ENCODE measurements at places on chromosomes 16 and 17.

- no peak for DNase-seq
Measured at GRCh38 chr16:52581530-52581929, 34.6 kb upstream of the TOX3 start.

DNA sequence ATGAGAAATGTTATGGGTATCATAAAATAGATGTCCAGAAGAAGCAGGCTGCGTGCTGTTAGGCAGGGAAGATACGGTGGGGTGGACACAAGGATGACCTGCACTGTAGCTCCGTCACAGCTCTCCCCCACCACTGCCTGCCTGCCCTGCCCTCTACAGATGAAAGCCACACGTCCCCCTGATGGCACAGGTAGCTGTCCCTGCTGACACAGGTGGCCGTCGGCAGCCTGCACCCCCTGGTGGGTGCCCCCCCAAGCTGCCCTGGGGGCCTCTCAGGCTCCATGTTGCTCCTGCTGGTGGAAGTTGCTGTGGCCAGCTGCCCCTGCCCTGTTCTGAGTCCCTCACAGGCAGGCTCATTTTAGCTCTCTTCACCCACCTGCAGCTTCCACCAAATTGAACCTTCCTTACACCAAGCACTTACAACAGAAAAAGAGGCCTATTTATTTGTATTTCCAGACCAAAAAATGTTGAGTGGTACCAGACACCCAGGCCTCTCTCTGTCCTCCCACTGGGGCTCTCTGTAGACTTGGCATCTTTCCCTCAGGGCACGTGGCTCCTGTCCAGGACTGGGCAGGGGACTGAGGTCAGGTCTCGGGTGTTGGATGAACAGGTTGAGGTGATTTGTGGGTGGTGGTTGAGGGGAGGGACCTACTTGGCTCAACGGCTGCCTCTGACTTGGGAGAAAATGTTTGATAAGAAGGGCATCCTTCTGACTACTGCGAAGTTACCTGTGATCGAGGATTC is 50.1 kb upstream of the CACNG5 start:
- no peak for DNase-seq

DNA sequence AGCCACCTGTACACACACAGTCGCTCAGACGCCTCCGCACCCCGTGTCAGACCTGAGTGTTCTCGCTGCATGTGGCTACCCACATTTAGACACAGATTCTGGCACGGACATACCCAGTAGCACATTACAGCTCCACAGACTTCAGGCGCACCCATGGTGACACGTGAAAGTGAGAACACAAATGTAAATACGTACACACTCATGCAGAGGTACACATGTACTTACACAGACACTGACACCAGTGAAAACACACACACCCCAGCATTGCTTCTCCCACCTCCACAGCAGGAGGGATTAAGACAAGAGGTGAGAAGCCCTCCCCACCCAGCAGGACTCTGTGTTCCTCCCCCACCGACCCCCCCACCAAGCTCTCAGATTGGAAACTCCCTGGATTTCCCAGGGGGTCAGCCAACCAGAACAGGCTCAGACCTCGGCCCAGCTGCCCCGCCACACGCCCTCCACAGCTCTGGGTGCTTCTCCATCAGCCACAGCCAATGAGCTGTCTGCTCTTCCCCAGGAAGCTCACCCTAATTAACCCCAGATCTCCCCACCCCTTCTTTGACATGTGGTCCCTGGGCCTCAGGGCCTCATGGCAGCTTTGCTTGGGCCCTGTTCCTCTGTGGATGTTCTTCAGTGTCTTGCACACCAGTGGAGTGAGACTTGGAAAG is 5.3 kb upstream of the FOXN1 start:
- DNase-seq, result no peak

GRCh38 chr17:41176744-41177387 is 1.2 kb downstream of the KRTAP4-2 start:
- DNase-seq, result no peak

GRCh38 chr17:75872434-75873351 is 5.7 kb downstream of the TRIM47 start:
- no peak for DNase-seq

- DNase-seq, result no peak
Measured at GRCh38 chr17:38511150-38512108, 83.2 kb downstream of the ARHGAP23 start.

DNA sequence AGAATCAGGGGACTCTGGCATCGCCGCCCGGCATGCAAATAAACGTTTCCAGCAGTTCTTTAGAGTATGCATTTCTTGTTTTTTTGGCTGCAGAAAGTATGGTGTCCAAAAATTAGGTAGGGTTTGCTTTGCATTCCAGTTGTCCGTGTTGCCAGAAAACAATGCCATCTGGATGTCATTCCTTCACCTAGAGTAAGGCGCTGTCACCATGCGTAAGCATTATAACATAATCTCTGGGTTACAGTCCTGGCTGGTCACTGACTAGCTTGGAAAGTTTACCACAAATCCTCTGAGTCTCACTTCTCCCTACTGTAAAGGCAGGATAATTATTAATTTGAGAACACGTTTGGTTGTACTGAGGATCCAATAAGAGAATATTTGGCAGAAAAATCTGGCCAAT is 457.7 kb downstream of the XYLT1 start:
- DNase-seq, result no peak

DNA sequence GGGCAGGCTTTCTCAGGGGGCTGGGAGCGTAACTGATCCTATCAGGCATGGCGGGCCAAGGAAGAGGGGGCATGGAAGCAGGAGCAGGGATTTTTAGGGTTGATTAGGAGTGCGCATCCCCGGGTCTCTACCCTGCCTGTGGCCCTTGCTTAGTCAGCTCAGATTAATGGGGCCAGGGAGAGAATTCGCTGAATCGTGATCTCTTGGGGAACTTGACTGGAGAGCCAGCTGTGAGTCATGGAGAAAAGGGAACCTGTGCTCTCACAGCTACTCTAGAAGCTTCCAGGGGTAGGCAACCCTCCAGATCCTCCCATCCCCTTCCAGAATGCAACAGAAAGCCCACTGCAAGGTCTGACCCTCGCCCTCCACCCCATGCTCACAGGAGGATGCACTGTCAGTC is 3.6 kb downstream of the FOXN1 start:
- DNase-seq, result no peak

DNA sequence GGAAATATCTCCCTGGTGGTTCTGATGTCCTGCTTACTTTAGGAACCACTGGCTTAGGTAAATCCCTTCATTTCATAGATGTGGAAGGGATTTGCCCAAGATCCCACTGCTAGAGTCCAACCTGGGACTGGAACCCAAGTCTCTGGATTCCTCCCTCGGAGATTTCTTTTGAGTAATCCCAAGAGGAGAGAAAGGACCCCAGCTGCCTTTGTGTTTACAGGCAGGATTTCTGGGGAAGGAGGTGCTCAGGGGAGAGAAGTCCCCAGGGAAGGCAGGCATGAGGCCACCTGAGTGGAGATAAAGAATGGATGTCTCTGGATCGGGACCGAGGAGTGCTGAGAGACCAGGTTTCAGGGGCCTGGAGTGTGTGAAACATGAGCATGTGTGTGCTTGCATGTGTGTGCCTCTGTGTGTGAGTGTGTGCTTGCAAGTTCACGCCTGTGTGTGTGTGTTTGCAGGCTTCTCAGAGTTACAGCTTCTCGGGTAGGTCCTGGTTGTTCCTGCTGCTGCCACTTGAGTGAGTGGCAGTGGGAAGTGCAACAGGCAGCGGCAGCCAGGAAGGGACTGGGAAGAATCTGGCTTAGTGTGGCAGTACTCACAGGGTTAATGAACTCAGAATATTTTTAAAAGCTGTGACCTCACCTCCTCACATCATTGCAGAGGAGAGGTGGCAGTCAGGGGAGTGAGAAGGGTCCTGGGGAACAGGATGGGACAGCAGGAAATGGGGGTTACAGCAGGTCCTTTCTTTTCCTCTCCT is 2.2 kb downstream of the KCNH6 start:
- DNase-seq, result no peak

DNA sequence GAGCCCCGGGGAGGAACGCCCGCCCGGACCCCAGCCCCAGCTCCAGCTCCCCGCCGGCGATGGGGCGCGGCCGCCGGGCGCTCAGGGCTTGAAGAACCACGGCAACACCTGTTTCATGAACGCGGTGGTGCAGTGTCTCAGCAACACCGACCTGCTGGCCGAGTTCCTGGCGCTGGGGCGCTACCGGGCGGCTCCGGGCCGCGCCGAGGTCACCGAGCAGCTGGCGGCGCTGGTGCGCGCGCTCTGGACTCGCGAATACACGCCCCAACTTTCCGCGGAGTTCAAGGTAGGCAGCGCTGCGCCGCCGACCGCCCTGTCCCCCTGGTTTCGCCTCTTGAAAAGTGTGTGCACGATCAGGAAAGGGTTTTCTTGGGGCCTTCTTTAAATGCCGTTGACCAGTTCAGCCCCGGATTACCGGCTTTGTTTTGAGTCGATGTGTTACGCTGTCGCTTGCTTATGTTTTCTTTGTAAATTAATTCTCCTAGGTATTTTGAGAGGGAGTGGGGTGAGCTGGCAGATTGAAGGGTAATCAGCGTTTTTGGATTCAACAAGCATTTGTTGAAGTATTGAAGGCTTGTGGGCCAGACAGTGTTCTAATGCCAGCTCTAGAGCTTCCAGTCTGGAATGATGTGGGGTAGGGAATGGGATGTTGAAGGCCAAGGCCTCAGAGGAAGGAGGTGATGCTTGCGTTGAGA is 681 bp downstream of the USP43 start:
- DNase-seq, result no peak

DNA sequence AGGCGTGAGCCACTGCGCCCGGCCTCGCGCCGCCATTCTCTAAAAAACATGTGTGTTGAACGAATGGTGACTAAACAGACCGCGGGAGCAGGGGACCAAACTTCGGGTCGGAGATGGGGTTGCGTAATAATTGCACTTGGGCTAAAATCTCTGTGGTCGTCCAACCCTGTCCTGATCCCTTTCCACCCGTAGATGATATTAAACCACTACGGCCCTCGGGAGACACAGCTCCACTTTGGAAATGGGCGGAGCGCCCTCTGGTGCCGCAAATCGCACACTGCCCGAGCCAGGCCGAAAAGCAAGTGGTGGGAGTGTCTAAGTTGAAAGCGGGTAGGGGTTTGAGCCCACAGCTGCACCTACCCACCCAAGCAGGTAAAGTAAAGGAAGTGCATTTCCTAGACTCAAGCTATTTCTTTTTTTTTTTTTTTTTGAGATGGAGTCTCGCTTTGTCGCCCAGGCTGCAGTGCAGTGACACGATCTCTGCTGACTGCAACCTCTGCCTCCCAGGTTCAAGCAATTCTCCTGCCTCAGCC is 17.0 kb downstream of the CAVIN1 start:
- peak; percentile 11 for DNase-seq

- DNase-seq, result no peak
Measured at GRCh38 chr16:1917665-1918350, 407 bp downstream of the HS3ST6 start.

DNA sequence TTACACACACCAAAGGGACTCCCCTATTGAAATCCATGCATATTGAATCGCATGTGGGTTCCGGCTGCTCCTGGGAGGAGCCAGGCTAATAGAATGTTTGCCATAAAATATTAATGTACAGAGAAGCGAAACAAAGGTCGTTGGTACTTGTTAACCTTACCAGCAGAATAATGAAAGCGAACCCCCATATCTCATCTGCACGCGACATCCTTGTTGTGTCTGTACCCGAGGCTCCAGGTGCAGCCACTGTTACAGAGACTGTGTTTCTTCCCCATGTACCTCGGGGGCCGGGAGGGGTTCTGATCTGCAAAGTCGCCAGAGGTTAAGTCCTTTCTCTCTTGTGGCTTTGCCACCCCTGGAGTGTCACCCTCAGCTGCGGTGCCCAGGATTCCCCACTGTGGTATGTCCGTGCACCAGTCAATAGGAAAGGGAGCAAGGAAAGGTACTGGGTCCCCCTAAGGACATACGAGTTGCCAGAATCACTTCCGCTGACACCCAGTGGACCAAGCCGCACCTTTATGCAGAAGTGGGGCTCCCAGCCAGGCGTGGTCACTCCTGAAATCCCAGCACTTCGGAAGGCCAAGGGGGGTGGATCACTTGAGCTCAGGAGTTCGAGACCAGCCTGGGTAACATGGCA is 2.2 kb downstream of the GAA start:
- DNase-seq, result no peak

GRCh38 chr16:80300876-80301275 is 239.9 kb upstream of the DYNLRB2 start:
- no peak for DNase-seq

DNA sequence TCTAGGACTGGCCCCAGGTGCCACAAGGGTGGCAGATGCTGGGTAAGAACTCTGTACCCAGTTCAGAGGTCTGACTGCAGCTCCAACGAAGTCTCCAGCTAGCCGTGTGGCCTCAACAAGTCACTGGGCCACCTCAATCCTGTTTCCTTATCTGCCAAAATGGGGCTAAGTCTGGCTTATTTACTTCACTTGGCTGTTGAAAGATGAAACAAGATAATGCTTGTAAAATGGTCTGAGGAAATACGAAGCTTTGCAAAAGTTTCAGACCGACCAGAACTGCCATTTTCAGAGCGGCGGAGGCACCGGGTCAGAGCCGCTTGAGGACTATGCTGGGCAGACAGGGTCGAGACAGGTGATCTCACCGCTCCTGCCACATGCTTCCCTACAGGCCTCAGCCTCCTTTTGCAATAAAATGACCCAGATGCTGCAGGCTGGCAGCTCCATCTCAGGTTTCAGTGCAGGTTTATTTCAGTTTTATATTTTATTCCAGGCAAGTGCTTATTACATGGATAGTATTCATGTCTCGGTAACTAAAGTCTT is 17.2 kb downstream of the MNT start:
- no peak for DNase-seq

DNA sequence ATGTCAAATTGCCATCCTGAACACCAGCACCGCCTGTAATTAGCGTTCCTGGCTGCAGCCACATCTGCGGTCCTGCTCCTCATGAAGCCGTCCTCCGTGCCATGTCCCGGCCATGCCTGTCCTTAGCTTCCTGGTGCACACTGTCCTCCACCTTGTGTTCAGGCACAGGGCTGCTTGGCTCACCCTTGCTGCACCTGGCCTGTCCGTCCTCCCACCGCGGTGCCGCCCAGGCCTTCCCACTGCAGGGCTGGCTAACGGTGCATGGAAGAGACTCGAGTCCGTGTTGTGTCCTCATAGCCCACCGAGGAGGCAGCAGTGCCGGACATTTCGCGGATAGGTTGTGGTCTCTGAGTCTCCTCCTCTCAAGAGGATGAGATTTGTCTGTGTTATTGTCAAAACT is 20.4 kb downstream of the DUSP14 start:
- no peak for DNase-seq

- peak; percentile 83 for DNase-seq
Measured at GRCh38 chr16:58426966-58427365, 34.7 kb downstream of the GINS3 start.
